Fibroblast of the aortic adventitia (primary cell): ENCODE measurements at places on chromosomes 7 and 10. TPM values are rescaled to one million over a fixed set of nuclear protein-coding genes. Genes with fewer than 3 reads are reported as not detected.

Gene TCF7L2
- total RNA-seq: 8.8 and 14.8 TPM in 2 replicates

Gene HTR7
- 0.25 and 4.6 TPM in 2 replicates for total RNA-seq

Gene PNLIPRP3
- not detected in 2 replicates for total RNA-seq

Gene STRIP2
- 2.5 and 6.9 TPM in 2 replicates for total RNA-seq

DNA sequence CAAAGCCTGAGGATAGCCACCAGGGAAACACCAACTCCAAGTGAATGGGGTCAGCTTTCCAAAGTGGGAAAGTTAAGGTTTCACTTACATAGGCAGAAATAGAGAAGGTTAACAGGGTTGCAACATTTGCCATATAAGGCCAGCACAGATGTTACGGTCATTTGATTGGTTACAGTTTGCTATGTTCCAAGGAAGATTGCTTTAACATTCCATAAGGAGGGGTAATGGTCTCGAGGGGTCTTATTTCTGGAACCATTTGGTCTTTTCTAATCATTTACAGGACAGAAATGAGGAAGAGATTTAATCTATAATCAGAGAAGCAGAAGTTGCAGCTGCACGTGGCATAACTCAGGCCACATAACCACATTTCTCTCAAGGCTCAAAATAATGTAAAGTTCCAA, 679.4 kb upstream of the C7orf33 start:
- DNase-seq: no peak

DNA sequence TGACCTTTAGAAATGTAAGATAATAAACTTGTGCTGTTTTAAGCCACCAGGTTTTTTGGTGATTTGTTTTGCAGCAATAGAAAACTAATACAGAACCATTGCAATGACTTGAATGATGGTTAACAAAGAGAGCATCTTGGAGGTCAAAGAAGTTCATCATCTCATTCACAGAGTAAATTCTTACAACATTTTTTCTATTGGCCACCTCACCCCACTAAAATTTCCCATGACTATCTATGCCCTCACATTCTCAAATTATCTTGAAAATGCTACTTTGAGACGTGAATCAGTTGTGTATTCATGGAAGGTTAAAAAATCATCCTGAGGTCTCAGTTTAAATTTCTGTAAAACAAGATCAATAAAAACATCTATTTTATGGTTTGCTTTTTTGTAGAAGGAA, 754.2 kb downstream of the SORCS1 start:
- DNase-seq: no peak

- no peak for DNase-seq
Measured at GRCh38 chr7:113504142-113504541, 385.8 kb upstream of the SMIM30 start.

DNA sequence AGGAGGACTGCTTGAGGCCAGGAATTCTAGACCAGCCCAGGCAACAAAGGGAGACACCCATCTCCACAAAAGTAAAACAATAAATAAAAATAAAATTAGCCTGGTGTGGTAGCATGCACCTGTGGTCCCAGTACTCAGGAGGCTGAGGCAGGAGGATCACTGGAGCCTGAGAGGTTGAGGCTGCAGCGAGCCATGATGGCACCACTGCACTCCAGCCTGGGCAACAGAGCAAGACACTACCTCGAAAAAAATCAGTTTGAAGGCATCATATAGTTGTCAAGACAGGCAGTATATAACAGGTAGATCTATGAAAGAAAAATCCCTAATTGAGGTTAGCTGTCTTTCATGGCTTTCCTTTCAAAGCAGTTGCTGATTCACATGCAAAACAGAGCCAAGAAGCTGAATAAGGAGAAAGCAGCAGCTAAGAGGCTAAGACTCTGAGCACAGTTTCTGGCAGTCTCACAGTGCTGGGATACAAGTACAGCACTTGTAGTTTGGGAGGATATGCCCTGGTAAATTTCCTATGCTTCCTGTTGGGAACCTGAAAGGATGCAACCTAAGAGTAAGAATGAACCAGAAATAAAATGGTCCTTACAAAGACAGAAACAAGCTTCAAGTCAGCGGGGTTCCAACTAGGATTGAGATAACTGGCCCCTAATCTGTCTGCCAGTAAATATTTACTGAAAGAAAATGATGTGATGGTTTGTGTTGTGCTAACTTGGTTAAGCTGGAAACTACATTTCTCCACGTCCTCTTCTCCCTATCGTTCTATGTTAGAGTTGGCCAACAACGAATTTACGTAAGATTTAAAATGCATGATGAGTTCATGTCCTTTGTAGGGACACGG, 368.5 kb upstream of the HPS1 start:
- DNase-seq: no peak

DNA sequence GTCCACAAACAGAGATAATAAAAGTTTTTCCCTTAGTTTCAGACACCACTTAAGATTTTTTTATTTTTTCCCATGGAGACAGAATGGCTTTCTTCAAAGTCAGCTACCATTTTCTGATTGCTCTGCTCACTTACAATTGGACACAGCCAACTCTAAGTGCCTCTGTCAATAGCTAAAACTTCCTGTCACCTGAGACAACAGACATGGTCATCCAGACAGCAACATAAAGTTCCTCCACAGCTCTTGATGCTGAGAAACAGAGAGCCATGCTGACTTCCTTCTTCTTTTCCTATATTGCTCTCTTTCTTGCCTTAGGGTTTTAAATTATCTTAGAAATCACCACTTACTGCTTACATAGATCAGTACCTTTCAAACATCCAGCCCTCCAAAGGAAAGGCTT, 12.0 kb downstream of the ZNF800 start:
- DNase-seq: no peak

DNA sequence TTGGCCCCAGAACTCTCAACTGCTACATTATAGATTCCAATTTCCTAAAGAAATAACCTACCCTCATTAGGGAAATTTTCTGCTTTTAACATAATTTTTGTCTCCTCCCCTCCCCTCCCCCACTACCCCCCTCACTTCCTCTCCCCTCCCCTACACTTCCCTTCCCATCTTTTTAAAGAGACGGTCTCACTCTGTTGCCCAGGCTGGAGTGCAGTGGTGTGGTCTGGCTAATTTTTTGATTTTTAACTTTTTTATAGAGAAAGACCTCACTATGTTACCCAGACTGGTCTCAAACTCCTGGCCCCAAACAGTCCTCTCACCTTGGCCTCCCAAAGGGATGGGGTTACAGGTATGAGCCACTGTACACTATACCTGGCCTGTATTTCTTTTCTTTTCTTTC, 30.5 kb upstream of the C1GALT1 start:
- DNase-seq: no peak
